Stimulated activated CD4-positive, alpha-beta T cell treated with anti-CD3 and anti-CD28 coated beads, TNF-alpha, amount 100 ng/mL, for 48 hours (primary cell): ENCODE measurements at places on chromosomes 3 and 15.
A peak's percentile ranks its signal among the peaks of the same experiment; 100 is the strongest.

- DNase-seq, result no peak
Measured at GRCh38 chr3:19866751-19867347, 67.2 kb downstream of the EFHB start.

- no peak for DNase-seq
Measured at GRCh38 chr3:154121701-154122551, 736 bp downstream of the ARHGEF26 start.

DNA sequence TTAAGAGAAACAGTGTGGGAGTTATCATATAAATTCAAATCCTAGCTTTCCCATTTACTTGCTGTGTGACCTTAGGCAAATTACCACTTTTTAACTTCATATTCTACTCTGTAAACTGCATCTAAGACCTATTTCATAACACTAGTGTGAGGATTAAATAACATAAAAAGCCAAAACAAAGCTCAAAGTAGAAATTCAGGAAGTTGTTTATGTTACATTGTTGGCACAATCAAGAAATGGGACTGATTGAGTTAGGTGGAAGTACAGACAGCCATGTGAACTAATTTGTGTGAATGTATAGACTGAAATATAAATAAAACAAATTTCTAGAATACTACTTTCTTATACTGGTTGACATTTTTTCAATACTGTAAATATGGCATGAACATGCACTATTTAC is 131.7 kb downstream of the STAG1 start:
- no peak for DNase-seq

DNA sequence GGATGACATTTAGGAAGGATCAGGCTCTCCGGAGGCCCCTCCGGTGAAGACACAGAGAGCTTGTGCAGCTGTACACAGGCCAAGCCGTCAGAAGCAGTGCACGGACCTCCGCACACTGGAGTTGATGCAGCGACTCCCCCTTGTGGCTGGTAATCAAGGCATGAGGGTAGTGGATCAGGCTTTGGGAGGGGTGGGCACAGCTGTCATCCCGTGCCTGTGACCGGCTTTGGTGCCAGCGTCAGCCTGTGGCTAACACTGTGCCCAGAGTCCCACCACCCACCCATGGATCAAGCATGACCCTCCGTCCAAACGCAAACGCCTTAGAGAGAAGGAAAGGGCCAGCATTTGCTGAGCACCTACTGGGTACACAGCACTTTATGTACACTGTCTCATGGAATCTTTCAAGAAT is 8.2 kb upstream of the GRIP2 start:
- DNase-seq, result peak; percentile 23

- DNase-seq, result no peak
Measured at GRCh38 chr3:27900316-27900715, 178.2 kb upstream of the EOMES start.

DNA sequence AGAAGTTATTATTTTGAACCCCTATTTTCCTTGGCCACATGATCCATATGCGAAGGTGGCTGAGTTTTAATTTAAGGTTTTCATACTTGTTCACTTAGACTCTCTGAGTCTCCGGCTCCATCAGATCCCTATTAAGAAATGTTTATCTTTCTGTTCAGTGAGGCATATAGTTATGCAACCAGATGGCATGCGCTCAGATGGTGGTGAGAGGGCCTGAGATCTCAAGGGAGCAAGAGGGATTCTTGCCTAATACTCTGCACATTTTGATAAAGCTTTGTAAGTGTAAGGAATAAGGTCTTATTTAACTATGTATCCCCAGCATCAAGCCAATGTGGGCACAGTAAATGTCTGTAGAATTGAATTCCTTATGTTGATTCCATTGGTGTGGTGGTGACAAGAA is 78.9 kb upstream of the DPH6 start:
- no peak for DNase-seq

- DNase-seq, result peak; percentile 28
Measured at GRCh38 chr3:38521391-38521987, 25.3 kb downstream of the EXOG start.

- no peak for DNase-seq
Measured at GRCh38 chr3:110743202-110743601, 328.4 kb upstream of the NECTIN3 start.

GRCh38 chr3:190526787-190527762 is 13.2 kb downstream of the IL1RAP start:
- DNase-seq, result no peak

- no peak for DNase-seq
Measured at GRCh38 chr3:150899141-150899540, 6.1 kb downstream of the MINDY4B start.

DNA sequence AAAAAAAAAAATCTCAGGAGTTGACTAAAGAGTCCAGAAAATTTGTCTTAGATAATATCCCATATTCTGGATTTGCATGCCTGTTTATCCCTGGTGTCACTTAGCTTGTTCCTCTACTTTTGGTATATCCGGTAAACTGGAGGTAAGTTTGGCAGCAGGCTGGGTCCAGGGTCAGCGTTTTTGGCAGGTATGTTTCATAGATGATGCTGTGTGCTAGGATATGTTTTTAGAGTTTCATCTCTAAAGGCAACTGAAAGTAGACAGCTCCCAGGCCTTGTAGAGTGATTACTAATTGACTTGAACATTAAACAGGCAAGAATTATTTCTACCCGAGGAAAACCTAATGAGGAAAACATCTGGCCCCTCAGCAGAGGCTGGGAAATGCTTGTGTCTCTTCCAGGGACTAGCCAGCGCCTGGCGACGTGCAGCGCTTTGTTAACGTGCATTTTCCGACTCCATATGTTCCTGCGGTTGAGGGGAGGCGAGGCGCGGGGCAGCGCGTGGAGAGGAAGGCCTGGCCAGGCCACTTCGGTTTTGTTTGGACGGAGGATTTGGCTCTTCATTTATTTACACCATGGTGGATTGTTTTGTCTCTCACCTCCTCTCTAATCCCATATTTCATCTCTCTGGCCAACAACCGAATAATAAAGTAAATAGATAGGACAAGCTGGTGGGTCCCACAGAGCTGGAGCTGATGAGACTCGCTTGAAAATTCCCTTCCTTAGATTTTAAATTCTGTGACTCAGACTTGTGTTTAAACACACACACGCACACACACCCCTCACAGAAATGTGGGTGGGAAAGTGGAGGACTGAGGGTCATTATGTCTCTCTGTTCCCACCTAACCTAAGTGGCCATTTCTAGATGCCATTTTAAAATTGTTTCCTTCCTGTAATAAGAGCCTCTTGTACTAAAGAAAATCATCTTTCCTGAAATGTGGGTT is 65.3 kb downstream of the ASB7 start:
- no peak for DNase-seq

- DNase-seq, result no peak
Measured at GRCh38 chr15:81049835-81050234, 49.1 kb downstream of the TLNRD1 start.
